ENCODE measurements at places on chromosomes 2 and 18. TPM values are rescaled to one million over a fixed set of nuclear protein-coding genes. Genes with fewer than 3 reads are reported as not detected.

GRCh38 chr18:23101861-23102432 lies 33.3 kb upstream of the CABLES1 start:
- no peak for DNase-seq

GRCh38 chr2:54161660-54162424 lies 46.4 kb downstream of the ACYP2 start:
- DNase-seq: no peak

CEP68 gene
- 21.9 TPM for total RNA-seq

DNA sequence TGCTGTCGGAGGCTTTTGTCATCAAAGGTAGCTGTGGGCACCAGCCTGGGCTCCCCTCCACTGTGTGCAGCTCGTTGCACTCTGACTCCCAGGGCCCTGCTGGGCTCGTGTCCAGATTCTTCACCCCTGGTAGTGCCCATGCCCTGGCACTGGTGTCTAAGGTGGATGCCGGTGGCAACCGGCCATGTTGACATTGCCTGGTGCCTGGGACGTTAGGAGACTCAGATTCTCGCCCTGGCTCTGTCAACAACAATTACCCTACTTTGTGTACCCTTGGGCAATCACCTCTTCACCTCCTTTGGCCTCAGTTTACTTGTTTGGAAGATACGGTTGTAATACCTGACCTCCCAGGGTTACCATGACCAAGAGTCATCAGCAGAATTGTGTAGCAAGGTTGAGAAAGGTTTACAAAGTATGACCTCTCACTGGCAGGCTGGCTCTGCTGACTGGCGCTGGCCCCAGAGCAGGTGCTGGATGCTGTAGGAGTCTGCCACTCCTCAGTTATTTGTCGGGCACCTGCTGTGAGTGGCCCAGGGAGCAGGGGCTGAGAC lies 41.5 kb upstream of the MCFD2 start:
- DNase-seq: no peak

ELOA2 gene
- not detected for total RNA-seq

SLC9A2 gene
- total RNA-seq: not detected

SERPINB13 gene
- total RNA-seq: not detected

PTH2R gene
- total RNA-seq: not detected

- DNase-seq: no peak
Observed at GRCh38 chr2:241564596-241565410, 6.3 kb downstream of the BOK start.

ASTL gene
- total RNA-seq: not detected

GRCh38 chr2:153474407-153474806 lies 4.2 kb downstream of the RPRM start:
- no peak for DNase-seq

TPO gene
- 17.5 TPM for total RNA-seq

DNA sequence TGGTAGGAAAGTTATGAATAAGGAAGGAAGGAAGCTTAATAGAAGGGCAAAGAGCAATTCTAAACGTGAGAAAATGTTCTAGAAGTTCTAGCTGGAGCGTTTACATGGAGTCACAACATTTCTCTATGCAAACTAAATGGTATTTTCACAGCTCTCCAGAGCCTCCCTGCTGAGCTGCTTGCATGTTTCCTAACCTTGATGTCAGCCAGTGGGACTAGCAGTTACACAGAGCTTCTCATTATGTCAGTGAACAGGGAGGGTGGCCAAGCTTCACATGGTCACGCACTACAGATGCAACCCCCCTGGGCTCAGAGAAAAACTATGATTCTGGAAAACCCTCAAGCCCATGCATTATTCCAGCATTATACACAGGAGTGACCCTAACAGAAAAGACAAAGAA lies 153.4 kb upstream of the CCDC150 start:
- no peak for DNase-seq

DNA sequence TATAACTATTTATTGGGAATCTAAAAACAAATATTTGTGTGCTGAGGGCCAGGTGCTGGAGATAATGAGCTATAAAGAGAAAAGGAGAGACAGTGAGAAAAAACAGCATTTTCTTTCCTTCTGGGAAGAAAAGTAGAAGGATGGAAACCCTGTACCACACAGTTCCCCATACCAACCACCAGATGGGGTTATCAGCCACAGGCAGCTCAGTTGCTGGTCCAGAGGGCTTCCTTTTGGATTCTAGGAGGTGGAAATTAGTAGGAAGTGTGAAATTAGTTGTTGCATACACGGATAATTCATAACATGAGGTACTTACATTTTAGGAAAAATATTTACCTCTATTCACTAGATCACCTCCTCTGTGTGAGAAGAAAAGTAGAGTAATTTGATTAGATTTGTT lies 237.0 kb upstream of the FOSL2 start:
- DNase-seq: no peak

EIF2B4 gene
- 47.0 TPM for total RNA-seq

DNA sequence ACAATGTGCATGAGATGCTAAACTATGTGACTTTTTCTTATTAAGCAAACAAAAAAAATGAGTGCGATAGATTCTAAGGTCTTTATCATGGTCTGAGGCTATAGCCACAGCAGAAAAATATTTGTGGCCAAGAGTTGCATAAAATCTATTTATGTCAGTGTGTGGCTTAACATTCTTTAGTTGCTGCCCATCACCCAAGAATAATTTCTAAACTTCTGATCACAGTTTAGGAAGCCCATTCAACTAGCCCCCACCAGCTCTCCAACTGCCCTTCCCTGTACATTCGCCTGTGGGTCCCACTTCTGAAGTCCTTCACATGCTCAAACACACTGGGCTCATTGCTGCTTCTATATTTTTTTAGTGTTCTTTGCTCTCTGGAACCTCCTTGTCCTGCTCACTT lies 107.1 kb downstream of the CTNNA2 start:
- DNase-seq: no peak

- DNase-seq: no peak
Observed at GRCh38 chr2:223744580-223744979, 92.8 kb downstream of the AP1S3 start.

DNA sequence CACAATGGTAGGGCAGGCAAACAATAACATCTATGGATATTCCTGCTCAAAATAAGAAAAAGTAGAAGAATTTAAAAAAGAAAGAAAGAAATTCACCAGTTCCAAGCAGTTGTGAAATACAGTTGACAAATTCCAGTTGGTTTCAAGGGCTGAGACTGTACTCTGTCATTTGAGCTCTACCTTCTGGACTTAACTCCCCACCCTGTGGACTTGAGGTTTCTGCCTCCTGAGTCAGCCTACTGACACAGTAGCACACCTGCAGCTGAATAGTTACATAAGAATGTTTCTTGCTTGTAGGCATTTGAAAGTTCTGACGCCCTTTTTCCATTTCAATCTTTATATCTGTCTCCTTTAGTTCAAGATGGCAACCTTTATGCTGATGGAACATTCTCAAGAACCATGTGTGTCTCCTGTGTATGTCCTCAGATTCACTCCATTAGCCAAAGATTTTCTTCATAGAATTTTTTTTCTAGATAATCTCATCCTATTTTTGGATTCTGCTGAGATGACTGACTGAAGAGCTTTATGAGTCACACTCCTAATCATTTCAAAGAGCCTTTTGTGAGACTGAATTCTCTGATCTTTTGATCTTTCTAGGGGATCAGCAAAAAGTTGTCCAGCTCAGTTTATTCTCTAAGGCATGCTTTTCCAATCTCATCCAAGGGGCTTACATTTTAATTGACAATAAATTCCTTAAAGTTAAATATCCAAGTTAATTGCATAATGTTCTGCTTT lies 19.1 kb downstream of the NETO1 start:
- DNase-seq: no peak

GRCh38 chr2:100239486-100240210 lies 82.7 kb downstream of the LONRF2 start:
- DNase-seq: no peak

NAGK gene
- 112 TPM for total RNA-seq

DNA sequence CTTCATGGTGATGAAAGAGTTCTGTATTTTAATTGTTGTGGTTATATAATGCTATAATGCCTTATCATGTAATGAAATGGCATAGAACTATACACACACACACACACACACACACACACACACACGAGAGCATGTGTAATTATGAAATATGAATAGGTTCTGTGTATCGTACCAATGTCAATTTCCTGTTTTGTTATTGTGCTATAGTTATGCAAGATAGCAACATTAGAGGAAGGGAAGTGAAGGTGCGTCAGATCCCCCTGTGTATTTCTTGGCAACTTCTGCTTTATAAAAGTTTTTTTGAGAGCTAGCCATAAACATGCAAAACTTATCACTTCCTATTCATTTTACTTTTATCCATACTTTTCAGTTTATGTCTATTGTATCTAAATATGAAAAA lies 60.7 kb upstream of the ARHGAP15 start:
- no peak for DNase-seq

Data from mesenteric fat pad (tissue), 1 donor.